ENCODE measurements at places on chromosomes 6 and 20.

- no peak for DNase-seq
Measured at GRCh38 chr6:85403331-85404015, 46.4 kb upstream of the NT5E start.

DNA sequence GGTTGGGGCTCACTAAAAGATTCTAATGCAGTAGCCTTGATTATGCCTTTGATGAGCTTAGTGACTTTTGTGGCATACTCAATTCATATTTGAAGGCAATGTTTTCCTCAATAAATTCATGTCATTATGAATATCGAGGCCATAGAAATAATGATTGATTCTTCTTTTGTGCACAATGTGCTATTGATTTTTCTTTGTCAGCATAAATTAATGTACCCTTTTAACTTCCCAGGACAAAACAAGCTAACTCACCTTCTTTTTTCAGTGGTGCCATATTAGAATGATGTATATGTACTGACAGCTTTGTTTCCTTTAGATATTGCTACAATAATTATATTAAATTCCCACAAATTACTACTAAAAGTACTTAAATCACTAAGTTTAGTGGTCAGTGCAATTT is 484.3 kb upstream of the HS3ST5 start:
- no peak for DNase-seq

- no peak for DNase-seq
Measured at GRCh38 chr6:151772446-151772845, 35.0 kb upstream of the ESR1 start.

GRCh38 chr6:4459996-4460395 is 316.2 kb upstream of the CDYL start:
- DNase-seq, result no peak

DNA sequence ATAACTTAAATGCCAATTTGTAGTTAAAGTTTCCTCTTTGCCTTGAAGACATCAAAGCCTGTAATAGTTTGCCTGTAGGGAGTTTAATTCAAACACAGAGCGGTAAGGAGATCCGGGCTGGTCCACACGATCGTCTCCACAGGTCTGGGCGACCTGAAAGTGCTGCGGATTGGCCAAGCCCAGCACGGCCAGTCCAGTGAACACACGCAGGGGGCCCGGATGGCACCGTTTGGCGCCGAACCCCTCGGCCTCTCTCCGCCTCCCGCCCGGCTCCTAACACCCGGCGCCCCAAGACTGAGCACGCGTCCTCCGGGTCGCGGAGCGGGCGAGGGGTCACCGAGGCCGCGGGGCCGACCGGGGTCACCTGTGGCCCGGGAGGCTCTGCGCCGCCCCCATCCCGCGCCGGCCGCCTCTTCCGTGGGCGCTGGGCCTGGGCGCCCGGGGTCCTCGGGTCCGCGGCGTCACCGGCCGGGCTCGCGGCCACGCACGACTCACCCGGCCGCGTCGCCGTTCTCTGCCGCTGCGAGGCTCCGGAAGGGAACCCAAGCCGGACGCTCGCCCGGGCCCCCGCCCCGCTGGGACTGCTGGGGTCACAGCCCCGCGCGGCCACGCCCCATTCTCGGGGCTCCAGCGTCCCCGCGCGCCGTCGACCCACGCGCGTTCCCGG is 481 bp downstream of the SERPINB6 start:
- peak; percentile 47 for DNase-seq

DNA sequence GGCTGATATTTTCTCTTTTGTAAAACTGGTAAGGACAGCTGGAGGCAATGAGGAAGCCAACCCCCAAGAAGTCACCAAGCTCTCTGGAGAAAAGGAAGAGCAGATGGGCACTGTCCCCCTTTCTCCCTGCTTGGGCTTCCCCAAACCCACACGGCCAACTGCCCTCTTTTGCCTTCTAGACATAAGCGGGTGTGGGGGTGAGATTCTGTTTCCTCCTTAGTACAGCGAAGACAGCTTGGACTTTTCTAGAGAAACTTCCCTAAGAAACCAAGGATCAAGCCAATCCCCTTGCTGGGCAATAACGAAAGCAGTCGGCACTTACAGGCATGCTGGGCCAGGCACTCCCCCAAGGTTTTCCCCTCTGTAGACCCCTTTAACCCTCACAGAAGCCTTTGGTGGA is 110.3 kb downstream of the CDC5L start:
- DNase-seq, result no peak

- DNase-seq, result no peak
Measured at GRCh38 chr20:24683676-24684075, 214.2 kb downstream of the SYNDIG1 start.

DNA sequence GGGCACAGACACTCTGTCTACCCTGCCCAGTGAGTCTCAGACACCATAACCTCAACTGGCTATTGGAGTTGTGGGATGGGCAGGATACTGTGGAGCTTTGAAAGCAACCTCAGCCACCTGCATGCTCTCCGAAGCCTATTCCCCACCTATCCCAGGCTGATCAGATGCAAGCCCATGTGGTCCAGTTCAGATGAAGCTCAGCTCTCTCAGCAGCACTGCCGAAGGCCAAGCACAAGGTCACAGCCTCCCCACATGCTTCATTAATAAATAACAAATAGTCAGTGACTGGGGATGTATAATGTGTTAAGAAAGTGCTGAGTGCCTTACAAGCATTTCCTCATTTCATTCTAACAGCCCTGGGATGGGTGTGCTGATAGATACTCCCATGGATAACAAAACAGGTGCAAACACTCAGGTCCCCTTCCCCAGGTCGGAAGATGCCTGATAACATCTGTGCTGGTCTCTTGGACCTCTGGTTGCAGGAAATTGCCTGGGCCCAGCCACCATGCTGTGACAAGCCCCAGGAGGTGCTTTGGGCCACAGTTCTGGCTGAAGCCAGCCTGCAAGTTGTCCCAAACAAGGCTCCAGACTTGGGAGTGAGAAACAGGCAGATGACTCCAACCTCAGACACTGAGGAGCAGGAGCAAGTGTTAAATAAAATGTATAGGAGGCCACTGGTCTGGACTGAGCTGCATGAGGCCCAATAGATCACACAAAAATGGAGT is 3.7 kb downstream of the ACSS1 start:
- no peak for DNase-seq

DNA sequence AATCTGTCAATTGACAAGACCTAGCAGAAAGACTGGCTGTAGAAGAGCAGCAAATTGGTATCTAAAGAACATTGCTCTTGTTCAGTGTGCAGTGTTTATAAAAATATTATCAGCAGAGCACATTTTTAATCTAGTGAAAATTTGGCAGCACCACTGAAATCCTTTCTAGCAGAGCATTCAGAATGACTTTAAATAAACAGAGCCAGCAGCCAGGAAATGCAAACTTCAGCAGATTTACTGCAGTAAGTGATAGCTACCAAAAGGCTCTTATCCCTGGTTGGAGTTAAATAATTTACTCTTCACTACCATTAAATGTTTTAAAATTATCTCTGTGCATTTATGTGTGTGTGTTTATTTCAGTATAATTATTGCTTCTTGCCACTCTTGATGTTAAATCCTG is 590.9 kb upstream of the CITED2 start:
- no peak for DNase-seq

All from activated naive CD4-positive, alpha-beta T cell treated with anti-CD3 and anti-CD28 coated beads, Interleukin-2, amount 50 U/mL, for 16 hours (primary cell).